ENCODE measurements at places on chromosomes 7 and 10. TPM values are rescaled to one million over a fixed set of nuclear protein-coding genes. Genes with fewer than 3 reads are reported as not detected.
A peak's percentile ranks its signal among the peaks of the same experiment; 100 is the strongest.

DNA sequence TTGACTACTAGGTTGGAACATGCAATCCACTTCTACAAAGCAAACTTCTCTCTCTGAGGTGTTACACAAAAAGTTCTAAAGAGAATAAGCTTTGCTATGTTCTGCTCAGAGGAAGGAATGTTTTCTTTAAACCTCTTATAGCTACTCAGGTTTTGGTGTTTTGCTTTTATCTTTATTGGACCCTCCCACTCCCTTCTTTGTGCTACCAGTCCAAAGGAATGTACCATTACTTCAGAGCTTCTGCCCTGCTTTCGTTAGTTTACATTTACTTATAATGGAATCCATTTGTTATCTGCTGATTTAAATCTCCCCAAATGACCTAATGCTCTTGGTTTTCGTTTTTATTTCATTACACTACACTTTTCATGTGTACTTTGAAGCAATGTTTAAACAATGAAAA, 154.9 kb downstream of the ATE1 start:
- no peak for DNase-seq
- peaks cover 30% of the 10 kb centered on the region for H3K36me3 ChIP-seq
- no peaks in the 10 kb centered on the region for H3K27me3 ChIP-seq
- no peak overlapping the region for H3K4me3 ChIP-seq
- H3K4me1 ChIP-seq: no peaks in the 10 kb centered on the region

DNA sequence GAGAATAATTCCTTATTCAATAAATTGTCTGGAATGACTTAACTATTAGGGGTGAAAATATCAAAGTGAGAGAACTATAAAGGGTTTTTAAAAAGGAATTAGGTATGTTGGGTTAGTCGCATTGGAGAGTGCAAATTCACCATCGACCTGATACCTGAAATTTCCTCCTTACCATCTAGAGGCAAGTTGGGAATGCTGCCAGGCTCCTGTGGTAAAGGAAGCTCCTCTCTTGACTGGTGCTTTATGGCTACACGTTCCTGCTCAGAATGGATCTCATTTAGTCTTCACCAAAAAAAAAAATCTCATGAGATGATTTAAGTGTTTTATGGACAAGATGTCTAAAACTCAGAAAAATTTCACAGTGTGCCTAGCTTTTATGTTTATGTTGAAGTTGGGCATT, 129.8 kb downstream of the EGFR start:
- no peak overlapping the region for H3K4me3 ChIP-seq
- no peak overlapping the region for H3K27ac ChIP-seq
- no peaks in the 10 kb centered on the region for H3K36me3 ChIP-seq
- H3K27me3 ChIP-seq: peaks cover 14% of the 10 kb centered on the region

DNA sequence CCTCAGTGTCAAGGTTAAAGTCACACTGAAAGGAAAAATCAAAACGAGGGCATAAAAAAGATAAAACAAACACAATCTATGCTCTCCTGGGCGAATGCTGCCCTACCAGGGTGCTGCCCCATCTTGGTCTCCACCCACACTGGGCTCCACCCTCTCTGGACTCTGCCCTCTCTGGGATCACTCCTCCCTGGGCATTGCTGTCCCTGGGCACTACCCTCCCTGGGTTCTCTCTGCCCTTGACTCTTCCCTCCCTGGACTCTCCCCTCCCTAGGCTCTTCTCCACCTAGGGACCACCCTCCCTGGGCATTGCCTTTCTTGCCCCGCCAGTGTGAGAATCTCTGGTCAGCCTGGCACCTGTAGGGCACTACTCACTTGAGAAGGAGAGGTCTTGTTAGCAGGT, 8.6 kb downstream of the GDF2 start:
- no peak overlapping the region for H3K4me3 ChIP-seq
- no peaks in the 10 kb centered on the region for H3K36me3 ChIP-seq
- no peak overlapping the region for H3K27ac ChIP-seq
- H3K27me3 ChIP-seq: no peaks in the 10 kb centered on the region
- no peaks in the 10 kb centered on the region for H3K4me1 ChIP-seq

GRCh38 chr7:87935384-87935706, 1.3 kb downstream of the ADAM22 start:
- peak overlapping the region; percentile 87 for H3K4me3 ChIP-seq
- H3K27ac ChIP-seq: no peak overlapping the region
- DNase-seq: no peak
- H3K36me3 ChIP-seq: peaks cover 9% of the 10 kb centered on the region

GRCh38 chr10:76138286-76138685, 706.9 kb downstream of the LRMDA start:
- no peaks in the 10 kb centered on the region for H3K27me3 ChIP-seq
- peaks cover 2% of the 10 kb centered on the region for H3K4me1 ChIP-seq
- no peaks in the 10 kb centered on the region for H3K36me3 ChIP-seq
- DNase-seq: no peak

DNA sequence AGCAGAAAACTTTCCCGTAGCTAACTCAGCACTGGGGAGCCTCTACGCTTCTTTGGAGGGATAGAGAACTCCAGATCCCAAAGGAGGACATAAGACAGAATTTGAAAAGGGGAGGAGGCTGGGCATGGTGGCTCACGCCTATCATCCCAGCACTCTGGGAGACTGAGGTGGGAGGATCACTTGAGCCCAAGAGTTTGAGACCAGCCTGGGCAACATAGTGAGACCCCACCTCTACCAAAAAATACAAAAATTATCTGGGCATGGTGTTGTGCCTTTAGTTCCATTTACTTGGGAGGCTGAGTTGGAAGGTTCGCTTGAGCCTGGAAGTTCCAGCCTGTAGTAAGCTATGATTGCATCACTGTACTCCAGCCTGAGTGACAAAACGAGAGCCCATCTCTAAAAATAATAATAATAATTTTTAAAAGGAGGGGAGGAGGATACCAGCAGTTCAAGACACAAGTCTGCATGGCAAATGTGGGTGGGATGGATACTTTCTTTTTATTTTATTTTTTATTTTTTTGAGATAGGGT, 165.9 kb upstream of the SH2B2 start:
- DNase-seq: no peak
- peaks cover 10% of the 10 kb centered on the region for H3K4me1 ChIP-seq
- H3K27ac ChIP-seq: no peak overlapping the region
- peaks cover 6% of the 10 kb centered on the region for H3K36me3 ChIP-seq
- no peak overlapping the region for H3K4me3 ChIP-seq
- no peaks in the 10 kb centered on the region for H3K27me3 ChIP-seq

GRCh38 chr7:55515569-55516279, 56.6 kb downstream of the VOPP1 start:
- no peak overlapping the region for H3K4me3 ChIP-seq
- no peak for DNase-seq
- H3K27ac ChIP-seq: no peak overlapping the region
- peaks cover 12% of the 10 kb centered on the region for H3K4me1 ChIP-seq
- peaks cover 21% of the 10 kb centered on the region for H3K36me3 ChIP-seq

- no peak for DNase-seq
- peaks cover 8% of the 10 kb centered on the region for H3K27me3 ChIP-seq
- H3K4me3 ChIP-seq: no peak overlapping the region
- H3K4me1 ChIP-seq: no peaks in the 10 kb centered on the region
- H3K36me3 ChIP-seq: no peaks in the 10 kb centered on the region
These were observed 32.6 kb upstream of the UNCX start for GRCh38 chr7:1200045-1200444.

- H3K36me3 ChIP-seq: no peaks in the 10 kb centered on the region
- no peak for DNase-seq
- peaks cover 42% of the 10 kb centered on the region for H3K27me3 ChIP-seq
- H3K4me3 ChIP-seq: peak within 1 kb of the TSS; percentile 36
- H3K4me1 ChIP-seq: peaks cover 3% of the 10 kb centered on the region
These were observed at the start of gene ARHGAP22 for GRCh38 chr10:48604991-48605508. Gene ARHGAP22 (minus strand): TSS chr10:48605073. CDS start chr10:48604796, 277 bp downstream.

DNA sequence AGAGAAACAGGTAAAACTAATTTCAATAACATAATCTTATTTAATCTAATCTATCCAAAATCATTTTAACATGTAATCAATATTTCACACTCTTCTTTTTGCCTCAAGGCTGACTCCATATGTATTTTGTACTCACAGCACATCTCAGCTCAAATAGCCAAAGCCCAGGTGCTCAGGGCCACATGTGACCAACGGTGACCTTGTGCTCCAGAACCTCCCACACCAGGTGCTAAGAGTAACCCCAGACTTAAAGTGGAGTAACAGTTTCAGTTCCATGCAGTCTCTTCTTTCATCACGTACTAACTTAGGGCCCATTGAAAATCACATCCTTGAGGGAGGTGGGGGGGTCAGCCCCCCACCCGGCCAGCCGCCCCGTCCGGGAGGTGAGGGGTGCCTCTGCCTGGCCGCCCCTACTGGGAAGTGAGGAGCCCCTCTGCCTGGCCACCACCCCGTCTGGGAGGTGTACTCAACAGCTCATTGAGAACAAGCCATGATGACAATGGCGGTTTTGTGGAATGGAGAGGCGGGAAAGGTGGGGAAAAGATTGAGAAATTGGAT, 47.3 kb downstream of the NCAPG2 start:
- no peak overlapping the region for H3K4me3 ChIP-seq
- peak overlapping the region; percentile 51 for H3K27ac ChIP-seq
- H3K4me1 ChIP-seq: peaks cover 15% of the 10 kb centered on the region
- DNase-seq: no peak

The NPTX2 gene
- total RNA-seq: not detected

The NUTM2E gene
- total RNA-seq: not detected

GRCh38 chr7:105987046-105987445, 24.0 kb downstream of the CDHR3 start:
- no peaks in the 10 kb centered on the region for H3K36me3 ChIP-seq
- no peak overlapping the region for H3K4me3 ChIP-seq
- no peak for DNase-seq

The AUTS2 gene
- 0.58 TPM for total RNA-seq

DNA sequence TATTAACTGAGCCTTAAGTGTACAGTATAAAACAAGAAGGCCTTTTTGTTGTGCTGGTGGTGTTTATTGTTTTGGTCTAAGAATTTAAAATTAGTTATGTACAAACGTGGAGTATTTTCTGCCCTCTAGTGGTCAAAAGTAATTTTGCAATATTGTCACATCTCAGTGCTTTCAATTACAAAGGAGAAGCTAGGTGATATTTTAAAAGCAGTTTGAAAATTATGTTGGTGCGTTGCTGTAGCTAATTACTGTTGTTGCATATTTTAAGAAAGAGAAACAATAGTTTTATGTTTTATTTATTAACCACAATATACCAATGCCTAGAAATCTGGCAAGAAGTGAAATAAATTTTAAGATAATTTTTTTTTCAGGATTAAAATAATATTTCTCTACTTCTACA, 11.4 kb downstream of the NPVF start:
- DNase-seq: no peak
- H3K36me3 ChIP-seq: no peaks in the 10 kb centered on the region
- no peaks in the 10 kb centered on the region for H3K4me1 ChIP-seq
- peaks cover 24% of the 10 kb centered on the region for H3K27me3 ChIP-seq
- no peak overlapping the region for H3K4me3 ChIP-seq

The FAM241B gene
- 9.9 TPM for total RNA-seq

DNA sequence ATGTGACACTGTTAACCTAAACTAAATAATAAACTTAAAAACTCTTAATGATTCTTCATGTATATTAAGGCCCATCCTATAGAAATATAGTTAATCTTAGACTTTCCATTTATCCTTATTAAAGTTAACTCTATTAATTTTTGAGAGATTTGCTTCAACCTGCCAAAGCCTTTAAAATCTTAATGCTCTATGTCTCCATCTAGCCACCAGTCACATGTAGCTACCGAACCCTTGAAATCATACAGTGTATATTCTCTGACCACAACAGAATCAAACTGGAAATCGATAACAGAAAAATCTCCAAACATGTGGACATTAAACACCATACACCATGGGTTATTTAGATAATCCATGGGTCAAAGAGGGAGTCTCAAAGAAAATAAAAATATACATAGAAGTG, 51.9 kb downstream of the ASZ1 start:
- no peaks in the 10 kb centered on the region for H3K27me3 ChIP-seq
- no peak overlapping the region for H3K4me3 ChIP-seq
- no peak for DNase-seq
- H3K4me1 ChIP-seq: no peaks in the 10 kb centered on the region

DNA sequence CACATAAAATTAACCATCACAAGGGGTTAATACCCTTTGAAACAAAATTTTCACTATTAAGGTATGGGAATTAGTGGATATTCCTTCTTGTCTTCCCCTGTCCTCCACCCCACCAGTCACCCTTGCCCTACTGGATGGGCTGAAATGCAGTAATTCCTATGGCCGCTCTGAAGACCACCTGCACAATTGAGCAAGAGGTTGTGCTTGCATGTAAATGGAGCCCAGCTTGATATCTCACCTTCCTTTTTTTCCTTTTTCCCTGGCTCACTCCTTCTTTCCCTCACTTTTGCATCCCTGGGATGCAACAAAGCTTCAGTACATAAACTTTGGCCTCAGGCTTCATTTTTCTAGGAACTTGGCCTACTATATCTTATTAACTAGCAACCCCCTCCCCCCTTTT, 184.6 kb downstream of the SNX10 start:
- no peaks in the 10 kb centered on the region for H3K4me1 ChIP-seq
- no peak overlapping the region for H3K27ac ChIP-seq
- peaks cover 8% of the 10 kb centered on the region for H3K27me3 ChIP-seq
- no peaks in the 10 kb centered on the region for H3K36me3 ChIP-seq
- no peak overlapping the region for H3K4me3 ChIP-seq
- no peak for DNase-seq

GRCh38 chr10:96395931-96396877, 37.4 kb upstream of the OPALIN start:
- H3K4me1 ChIP-seq: peaks cover 4% of the 10 kb centered on the region
- H3K27me3 ChIP-seq: peaks cover 24% of the 10 kb centered on the region
- H3K36me3 ChIP-seq: no peaks in the 10 kb centered on the region
- H3K4me3 ChIP-seq: no peak overlapping the region
- peak; percentile 55 for DNase-seq
